ENCODE measurements at places on chromosomes 11 and 22.
A peak's percentile ranks its signal among the peaks of the same experiment; 100 is the strongest.

- DNase-seq = no peak
These were observed 28.5 kb downstream of the P4HA3 start for GRCh38 chr11:74282914-74283371.

DNA sequence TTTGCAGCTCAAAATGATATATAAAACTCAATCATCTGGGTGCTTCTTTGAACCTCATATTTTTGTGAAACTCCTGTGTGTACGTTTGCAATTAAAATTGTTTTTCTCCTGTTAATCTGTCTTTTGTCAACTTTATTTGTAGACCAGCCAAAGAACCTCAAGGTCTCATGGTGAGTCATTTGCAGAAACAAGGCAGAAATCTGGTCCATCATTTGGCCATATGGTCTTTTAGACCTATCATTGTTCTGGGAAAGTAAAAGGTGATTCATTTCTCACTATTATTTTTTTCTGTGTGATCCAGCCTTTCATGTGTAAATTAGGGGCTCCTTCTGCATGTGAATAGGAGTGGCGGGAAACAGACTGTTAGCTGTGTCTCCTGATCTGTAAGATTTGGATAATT is 399.1 kb upstream of the DDI1 start:
- no peak for DNase-seq

DNA sequence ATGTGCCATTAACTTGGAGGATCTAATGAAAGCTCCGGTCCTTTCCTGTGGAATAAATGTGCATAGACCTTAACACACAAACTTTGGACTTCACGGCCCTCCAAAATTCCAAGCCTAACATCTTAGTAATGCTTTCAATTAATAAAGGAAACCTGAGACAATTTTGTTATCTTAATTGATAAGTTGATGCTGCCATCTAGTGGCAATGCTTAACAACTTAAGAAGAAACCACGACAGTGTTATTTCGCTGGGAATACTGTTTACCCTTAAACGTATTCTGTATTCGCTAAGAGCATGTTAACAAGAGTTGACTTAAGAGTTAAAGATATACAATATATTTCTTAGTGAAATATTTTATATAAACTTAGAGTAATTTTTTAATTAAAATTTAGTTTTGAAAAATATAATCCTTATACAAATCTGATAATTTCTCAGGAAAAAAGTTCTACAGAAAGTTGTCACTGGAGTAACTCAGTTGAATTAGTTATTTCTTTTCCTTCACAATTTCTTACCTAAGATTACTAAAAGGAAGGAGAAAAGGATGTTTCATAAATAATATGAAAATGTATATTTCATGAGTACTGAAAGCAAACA is 35.0 kb upstream of the OR9G4 start:
- DNase-seq = peak; percentile 13

GRCh38 chr22:32676191-32676590 is 125.3 kb upstream of the TIMP3 start:
- no peak for DNase-seq

- no peak for DNase-seq
These were observed 2.7 kb downstream of the AHNAK start for GRCh38 chr11:62543680-62544444.
